ENCODE measurements at places on chromosomes 5 and 9.

DNA sequence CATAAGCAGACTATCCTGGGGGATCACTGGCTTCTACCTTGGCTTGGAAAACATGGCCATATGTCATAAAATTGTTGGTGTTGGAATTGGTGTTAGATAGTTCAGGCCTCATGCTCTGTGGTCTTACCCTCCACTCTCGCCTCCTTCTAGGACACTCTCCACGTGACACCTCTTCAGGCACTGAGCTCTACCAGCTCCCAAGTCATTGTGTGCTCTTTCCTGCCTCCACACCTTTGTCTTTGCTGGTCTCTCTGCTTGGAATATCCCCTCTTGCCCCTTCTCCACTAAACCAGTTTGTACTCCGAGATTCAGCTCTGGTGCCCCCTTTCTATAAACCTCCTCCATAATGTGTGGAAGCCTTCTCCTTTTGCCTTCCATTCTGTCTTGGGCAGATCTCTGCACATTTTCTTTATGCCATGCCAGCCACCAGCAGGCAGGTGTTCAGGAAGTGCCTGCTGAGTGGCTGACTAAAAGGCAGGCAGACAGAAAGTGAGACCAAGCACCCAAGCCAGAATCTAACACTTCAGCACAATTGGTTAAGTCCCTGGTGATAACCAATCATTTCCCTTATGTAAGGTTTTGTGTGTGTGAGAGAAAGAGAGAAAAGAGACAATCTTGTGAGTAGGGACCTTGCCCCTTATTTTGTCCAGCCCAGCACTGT lies 37.7 kb downstream of the SAR1B start:
- no peak for DNase-seq

DNA sequence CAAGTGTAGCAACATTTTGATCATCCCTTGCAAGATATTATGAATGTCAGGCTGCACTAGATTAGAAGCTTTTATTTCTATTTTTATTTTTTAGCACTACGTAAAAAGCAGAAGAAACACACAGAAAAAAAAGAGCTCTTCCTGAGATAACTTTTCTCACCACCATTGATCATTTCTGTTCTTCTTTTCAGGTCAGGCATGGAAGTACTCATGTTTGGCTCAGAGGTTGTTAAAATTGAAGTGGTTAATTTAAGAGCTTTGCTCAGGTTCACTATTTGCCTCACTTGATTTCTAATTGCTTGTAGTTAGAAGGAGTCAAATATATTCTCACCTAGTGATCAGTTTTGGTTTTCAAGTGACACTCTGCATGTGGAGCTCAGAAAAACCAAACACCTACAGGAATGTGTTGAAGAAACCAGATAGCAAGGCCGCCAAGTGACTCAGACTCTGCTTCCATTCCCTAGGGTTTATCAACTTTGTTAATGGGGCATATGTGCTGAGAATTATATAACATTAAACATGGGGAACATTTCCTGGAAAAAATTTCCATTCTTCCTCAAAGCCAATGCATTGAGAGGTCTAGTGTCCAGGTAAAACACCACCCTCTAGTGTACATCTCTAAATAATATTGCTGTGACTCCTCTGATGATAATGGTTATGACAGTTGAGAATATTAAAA lies 679.8 kb downstream of the CETN3 start:
- no peak for DNase-seq

- no peak for DNase-seq
Measured at GRCh38 chr5:35031276-35031675, 16.5 kb downstream of the AGXT2 start.

DNA sequence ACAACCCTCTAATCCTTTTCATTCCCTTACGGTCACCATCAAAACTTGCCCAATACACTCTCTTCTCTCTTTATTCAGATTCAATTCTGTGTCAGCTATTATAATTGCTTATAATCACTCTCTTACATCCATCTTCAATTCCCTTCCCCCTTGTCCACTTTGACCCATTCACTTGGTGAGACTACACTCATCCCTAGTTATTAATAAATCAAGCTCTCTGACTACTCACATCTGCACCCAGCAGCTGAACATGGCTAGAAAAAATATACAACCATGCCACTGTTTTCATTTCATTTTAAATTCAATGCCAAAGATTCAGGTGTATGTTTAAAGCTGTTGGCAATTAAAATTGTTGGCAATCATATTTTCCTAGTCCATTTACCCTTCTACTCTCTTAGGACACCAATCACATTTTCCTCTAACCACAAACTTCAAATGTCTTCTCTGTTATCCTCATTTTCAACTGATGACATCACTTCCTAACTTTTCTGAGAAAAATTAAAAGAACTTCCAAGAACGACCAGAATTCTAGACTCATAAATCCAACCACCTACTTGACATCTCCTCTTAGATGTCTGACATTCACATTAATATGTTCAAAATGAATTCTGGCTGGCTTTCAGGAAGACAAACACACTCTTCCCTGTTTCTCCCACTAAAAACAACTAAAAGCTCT lies 5.5 kb downstream of the C5orf15 start:
- DNase-seq, result no peak

GRCh38 chr9:94864196-94864595 lies 137.7 kb downstream of the AOPEP start:
- DNase-seq, result no peak

GRCh38 chr5:164563370-164563769 lies 1058.0 kb downstream of the MAT2B start:
- DNase-seq, result no peak

- no peak for DNase-seq
Measured at GRCh38 chr5:120808135-120808534, 344.0 kb downstream of the PRR16 start.

DNA sequence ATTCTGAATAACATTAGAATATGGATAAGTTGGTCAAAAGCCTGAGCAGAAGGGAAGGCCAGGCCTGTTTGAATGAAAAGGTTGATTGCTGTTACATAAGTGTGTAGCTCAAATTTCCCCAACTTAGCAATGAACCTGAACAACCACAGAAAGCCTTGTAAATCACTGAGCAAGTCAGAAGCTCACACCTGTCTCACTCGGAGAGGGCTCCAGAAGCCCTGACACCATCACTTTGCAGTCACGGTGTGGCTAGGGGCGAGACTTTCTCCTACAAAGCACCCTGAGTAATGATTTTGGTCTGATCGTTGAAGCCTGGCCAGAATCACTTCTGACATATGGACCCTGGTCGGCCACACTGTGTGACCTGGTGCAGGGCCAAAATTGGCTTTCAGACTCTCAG lies 62.0 kb downstream of the MTX3 start:
- DNase-seq, result no peak

- no peak for DNase-seq
Measured at GRCh38 chr5:107814183-107814827, 143.6 kb upstream of the EFNA5 start.

DNA sequence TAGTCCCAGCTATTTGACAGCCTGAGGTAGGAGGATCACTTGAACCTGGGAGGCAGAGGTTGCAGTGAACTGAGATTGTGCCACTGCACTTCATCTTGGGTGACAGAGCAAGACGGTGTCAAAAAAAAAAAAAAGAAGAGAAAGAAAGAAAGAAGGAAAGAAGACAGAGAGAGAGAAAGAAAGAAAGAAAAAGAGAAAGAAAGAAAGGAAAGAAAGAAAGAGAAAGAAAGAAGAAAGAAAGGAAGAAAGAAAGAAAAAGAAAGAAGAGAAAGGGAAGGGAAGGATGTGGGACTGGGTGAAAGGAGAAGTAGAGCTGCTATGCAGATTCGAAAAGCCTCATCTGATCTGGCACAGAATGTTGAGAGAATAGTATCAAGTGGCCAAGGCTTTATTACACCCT lies 23.7 kb upstream of the SCAMP1 start:
- DNase-seq, result no peak

GRCh38 chr9:642014-642413 lies 199.5 kb upstream of the DMRT1 start:
- no peak for DNase-seq

DNA sequence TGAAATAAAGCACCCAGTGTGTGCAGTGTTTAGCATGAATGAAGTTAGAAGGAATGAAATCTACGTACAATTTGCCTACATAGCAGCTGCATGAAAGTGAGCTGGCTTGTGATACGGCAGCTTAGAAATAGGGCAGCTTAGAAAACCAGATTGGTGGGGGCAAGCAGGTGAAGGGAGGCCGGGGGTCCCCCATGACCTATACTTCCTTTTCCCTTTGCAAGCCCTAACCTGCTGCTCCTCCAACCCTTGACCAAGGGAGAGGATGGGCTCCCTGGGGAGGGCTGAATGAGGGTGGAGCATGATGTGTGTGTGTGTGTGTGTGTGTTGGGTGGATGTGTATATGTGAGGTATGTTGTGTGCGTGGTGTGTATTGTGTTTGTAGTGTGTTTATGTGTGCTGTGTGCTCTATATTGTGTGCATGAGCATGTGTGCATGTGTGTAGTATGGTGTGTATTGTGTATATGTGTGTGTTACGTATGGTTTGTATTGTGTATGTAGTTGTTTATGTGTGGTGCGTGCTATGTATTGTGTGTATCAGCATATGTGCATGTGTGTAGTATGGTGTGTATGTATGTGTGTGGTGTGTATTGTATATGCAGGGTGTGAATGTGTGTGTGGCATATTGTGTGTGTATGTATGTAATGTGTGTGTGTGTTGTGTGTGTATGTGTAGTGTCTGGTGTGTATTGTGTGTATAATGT lies 72.1 kb downstream of the TENT4A start:
- no peak for DNase-seq

GRCh38 chr9:93713716-93714115 lies 137.3 kb downstream of the PHF2 start:
- no peak for DNase-seq

GRCh38 chr9:89325733-89326132 lies 7.4 kb downstream of the SECISBP2 start:
- DNase-seq, result no peak

DNA sequence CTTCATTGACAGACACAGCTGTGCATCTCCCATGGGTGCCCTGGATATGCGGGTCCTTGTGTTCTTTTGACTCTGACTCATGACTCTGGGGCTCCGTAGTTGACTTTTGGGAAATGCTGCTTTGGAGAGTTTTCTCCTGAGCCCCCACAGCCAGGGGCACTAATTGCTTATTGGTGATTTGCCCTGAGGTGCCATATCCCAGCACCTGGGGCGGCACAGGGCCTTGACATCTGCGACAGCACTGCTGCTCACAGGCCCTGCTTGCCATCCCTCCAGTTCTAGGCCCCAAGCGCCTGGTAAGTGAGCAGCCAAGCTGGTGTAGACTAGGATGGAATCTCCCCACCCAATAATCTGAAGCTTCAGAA lies 75.1 kb downstream of the AMBP start:
- DNase-seq, result no peak

GRCh38 chr9:70073193-70073592 lies 29.5 kb downstream of the MAMDC2 start:
- DNase-seq, result no peak

DNA sequence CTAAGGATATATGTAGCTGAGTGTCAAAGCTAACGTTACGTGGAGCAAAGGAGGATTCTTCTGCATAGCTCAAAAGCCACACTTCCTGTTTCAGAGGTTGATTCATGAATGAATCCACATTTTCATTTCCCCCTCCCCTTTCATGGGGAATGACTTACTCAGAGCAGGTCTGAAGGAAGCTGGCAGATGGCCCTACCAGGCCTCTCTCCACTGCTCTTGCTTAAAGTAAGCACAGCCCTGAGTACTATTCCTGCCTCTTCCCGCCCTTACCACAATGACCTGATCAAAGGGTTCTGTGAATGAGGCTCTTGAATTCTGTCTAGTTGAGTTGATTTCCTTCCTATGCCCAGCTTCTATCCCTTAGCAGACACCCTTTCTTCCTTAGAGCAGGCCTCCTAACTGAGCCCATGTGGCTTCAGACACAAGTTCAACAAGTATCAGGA lies 6.3 kb downstream of the IGIP start:
- DNase-seq, result no peak

GRCh38 chr5:56489272-56489671 lies 256.1 kb upstream of the ANKRD55 start:
- no peak for DNase-seq

DNA sequence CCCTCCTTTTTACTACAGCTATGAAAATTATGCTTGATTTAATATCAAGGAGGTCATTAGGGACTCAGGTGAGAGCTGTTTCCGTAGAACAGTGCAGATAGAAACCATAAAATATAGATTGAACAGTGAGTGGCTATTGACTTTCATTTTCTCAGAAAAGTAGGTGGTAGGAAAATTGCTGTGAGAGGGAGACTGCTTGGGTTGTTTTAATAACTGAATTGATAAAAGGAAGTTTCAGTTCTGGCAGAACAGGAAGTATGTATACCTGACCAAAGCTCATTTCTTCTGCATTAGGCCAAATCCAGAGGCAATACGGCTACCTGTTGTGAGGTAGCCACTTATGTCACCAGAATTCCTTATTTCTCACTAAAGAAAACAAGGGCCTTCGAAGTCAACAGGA lies 761.7 kb upstream of the ARRDC3 start:
- DNase-seq, result no peak

GRCh38 chr5:16935231-16936149 lies 598 bp downstream of the MYO10 start:
- DNase-seq, result no peak

Data from stimulated activated CD4-positive, alpha-beta T cell treated with anti-CD3 and anti-CD28 coated beads, Interleukin-1b, Interleukin-23, amount 100 ng/mL, for 1 hour (primary cell).